Right lung (tissue), 10 donors: ENCODE measurements at places on chromosomes 6 and 20. TPM values are rescaled to one million over a fixed set of nuclear protein-coding genes. Genes with fewer than 3 reads are reported as not detected.

The SS18L1 gene
- polyA plus RNA-seq = 23.8 TPM

The SRSF12 gene
- polyA plus RNA-seq = 7.8 TPM

The SNX5 gene
- 207 TPM for polyA plus RNA-seq

The TTLL9 gene
- polyA plus RNA-seq = 3.5 TPM

The GCNT2 gene
- polyA plus RNA-seq = 15.4 TPM

The CCN5 gene
- 0.27 TPM for polyA plus RNA-seq

The AVP gene
- not detected for polyA plus RNA-seq

The HSPA1L gene
- polyA plus RNA-seq = 3.0 TPM

The PTCRA gene
- 0.55 TPM for polyA plus RNA-seq

The ACSS1 gene
- polyA plus RNA-seq = 42.1 TPM

The GMPR gene
- polyA plus RNA-seq = 6.5 TPM
